ENCODE measurements at places on chromosomes 16 and 17.

GRCh38 chr16:72501739-72502593 lies 330.0 kb upstream of the PMFBP1 start:
- DNase-seq, result peak; percentile 67

GRCh38 chr17:30600830-30601494 lies 123.8 kb downstream of the GOSR1 start:
- DNase-seq, result no peak

- no peak for DNase-seq
These were observed 8.9 kb downstream of the CBX4 start for GRCh38 chr17:79830303-79830702.

DNA sequence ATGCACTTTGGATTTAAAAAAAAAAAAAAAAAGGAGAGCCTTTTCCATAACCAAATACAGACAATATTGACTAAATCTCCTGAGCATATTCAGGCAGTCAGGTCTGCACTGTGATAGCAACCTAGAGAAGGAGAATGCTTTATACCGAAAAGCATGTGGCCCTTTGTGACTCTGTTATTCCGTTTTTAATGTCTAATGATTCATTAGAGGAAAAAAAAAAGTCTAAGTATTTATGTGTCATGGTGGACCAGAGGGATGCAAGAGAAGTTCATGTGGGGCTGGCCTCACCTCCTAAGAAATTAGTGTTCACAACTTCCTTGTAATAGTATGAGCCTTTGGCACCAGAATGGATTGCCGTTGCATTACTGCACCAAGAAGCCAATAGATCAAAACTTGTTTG lies 11.3 kb upstream of the VWA3A start:
- DNase-seq, result no peak

DNA sequence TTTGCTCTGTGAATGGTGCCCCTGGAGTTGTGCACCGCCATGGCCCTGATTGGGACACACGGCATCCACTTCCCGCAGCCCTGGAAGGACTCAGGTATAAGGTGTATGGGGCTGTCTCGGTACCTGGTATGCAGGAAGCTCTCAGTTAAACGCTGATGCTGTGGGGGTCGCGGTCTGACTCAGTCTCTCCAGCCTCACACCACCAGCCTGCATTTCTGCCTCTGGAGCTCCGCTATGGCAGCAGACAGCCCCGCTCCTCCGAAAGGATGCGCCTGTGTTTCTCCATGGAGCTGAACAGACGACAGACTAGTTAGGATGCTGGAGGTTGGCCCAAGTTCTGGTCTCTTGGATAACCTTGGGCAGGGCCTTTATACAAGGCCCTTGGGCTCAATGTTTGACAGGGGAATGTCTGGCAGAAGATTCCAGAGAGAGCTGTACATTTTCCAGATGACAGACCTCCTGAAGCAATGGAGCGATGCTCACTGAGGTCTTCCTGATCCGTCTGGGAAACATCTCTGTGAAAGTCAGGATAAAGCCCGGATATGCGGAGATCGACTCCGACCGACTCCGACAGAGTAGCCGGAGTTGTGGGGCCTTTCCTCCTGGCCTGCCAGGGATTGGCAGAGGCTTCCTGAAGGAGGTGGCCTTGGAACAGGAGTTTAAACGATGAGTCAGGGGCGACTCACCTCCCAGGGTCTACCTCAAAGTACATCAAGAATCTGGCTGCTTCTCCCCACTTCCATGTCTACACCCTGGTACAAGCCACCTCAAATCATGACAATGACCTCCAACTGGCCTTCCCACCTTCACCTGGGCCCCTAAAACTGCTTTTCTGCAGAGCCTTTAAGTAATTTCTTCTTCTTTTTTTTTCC lies 21.9 kb upstream of the BCAR1 start:
- no peak for DNase-seq

DNA sequence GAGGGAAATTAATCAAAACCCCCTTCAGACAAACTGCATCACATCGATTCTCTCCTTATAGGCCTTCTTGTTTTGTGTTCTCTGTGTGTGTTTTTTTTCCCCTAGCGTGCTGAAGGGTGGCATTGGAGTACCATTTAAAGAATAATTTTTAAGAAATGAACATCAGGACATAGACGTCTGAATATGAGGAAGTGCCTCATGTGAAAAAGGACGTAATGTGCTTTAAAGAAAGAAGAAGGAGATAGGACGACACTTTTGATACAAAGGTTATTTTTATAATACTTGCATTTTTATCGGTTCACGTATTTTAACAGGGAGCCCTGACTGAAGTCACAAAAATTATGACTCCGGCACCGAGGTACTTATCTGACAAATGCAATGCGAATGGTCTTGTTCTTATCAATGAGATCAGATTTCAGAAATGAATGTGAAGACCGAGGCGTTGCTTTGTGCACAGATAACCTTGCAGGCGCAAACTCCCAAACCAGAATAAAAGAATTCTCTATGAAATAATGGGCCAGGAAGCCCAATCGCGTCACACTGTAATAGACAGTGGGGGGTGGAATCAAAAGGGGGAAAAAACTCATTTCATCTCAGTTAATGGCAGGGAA lies 606.3 kb downstream of the MAF start:
- no peak for DNase-seq

- DNase-seq, result no peak
These were observed 86.9 kb downstream of the SEC14L1 start for GRCh38 chr17:77227461-77228240.

DNA sequence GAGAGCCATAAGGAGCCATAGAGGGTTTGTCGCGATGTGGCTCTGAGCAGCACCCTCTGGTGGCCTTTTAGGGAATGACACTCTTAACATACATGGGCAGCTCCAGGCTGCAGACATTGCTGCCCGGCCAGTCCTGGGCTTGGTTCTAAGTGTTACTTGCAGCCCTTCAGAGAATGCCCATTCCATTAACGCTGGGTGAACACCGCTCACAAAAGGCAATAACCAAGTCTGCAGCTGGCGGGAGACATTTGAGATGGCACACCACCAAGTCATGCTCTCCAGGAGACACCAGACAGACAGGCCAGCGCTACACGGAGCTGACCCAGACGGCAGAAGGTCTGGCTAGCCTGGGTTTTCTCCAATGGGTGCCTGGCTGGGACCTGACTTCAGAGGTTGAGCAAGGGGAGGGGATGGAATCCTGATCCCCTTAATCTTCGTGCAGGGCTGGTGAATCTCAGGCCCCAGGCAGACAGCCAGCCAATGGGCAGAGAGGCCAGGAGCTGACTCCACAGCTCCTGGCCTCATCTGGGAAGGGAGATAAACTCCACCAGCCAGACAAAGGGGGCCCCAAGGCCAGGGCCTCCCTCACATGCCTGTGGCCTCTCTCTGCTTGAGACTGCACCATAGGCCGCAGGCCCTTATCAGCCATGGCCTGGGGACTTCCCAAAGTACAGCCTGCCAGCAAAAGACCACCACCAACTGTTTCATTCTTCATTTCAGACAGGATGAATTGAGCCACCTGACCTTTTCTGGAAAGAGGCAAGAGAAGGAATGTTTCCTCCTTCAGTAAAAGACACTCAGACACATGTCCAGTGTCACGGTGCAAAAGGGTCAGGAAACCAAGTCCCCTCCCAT lies 58.8 kb downstream of the ZDHHC7 start:
- peak; percentile 59 for DNase-seq

- DNase-seq, result no peak
These were observed 3.4 kb upstream of the ABCC11 start for GRCh38 chr16:48250520-48251278.

DNA sequence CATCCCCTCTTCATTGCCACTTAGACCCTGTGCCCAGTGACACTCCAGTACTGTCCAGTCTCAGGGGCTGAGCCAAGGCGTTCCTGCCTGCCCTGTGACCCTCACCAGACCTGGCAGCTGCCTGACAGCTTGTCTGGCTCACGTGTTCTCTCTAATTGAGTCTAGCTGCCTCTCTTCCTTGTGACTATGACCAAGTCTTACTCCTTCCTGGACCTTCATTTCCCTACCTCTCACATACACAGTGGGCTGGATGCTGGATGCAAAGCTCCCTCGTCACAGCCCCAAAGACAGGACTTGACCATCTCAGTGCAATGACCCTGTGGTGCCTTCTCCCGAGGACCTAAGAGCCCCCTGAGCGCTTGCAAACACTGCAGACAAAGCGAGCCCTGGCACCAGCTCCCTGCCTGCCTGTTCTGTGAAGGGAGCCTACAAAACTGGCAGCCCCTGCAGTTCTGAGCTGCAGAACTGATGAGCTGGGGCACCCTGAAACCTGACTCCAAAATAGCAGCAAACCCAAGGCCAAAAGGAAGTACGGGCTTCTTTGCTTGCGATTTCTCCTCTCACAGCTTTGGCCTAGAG lies 1.7 kb downstream of the DEXI start:
- DNase-seq, result no peak

DNA sequence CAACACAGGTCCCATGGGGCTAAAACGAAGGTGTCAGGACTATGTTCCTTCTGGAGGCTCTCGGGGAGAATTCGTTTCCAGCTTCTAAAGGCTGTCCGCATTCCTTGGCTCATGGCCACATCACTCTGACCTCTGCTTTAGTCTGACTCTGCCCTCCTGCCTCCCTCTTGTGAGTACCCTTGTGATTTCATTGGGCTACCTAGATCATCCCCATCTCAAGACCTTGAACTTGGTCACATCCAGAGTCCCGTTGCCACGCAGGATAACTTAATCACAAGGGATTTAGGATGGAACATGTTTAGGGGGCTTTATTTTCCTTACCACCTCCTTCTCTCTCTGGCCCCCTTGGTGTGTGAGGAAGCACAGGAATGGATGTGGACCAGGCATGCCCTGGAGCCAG lies 160.9 kb upstream of the PLCG2 start:
- DNase-seq, result no peak

GRCh38 chr17:76529224-76530094 lies 8.1 kb downstream of the CYGB start:
- peak; percentile 98 for DNase-seq

DNA sequence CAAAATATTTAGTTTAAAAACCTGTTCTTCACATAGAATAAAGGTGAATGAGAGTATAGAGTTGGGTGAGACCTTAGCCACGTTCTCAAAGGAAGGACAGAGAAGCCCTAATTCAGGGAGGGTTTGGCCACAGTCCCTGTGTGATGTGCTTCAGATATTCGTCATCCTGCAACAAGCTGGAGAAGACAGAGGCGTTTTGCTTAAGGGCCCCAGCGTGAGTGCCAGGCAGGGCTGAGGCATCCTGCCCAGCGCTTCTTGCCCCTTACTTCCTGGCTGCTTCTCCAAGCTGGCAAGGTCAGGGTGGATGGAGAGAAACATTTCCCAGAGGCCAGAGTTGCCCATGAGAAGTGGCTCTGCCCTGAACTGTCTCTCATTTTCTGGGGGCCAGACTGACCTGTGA lies 46.9 kb downstream of the AXIN2 start:
- DNase-seq, result no peak

DNA sequence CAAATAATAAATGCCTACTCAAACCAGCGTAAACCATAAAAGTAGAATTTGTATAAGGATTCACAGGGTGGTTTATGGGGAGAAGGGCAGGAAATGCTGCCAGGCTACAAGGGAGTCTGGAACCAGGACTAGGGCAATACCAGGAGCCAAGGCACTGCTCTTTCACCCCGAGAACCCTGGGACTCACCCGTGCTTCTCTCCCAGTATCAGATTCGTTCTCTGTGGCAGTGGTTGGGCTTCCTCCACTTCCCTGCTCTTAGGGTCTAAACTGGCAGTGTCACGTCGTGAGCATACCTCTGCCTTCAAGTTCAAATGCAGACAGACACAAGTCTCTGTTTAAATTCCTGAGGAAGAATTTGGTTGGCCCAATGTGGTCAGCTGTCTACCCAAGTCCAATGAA lies 49.3 kb downstream of the PRKCA start:
- DNase-seq, result no peak

DNA sequence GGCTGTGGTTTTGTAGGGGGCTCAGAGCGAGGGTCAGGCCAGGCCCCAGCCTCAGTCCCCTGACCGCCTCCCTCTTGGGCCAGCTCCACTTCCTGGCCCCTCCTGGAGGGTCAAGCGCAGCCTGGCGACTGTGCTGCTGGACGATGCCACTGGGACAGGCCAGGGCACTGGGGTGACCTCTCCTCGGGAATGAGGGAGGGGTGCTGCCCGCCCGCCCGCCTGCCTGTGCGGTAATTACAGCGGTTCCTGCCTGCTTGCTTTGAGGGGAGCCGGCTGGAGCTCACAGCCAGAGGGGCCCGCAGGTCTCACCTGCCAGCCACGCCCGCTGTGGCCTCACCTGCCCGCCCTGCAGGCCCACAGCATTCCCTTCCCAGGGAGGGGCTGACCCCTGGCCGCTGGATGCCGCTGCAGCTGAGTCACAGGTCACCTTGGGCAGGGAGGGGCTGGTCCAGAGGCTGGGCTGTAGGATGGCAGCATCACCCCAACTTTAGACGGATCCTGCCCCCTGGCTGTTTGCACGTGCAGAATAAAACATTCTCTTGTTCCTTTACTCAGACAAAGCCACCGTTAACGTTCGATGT lies 76.7 kb upstream of the CBX4 start:
- no peak for DNase-seq

GRCh38 chr17:3630781-3631180 lies 5.3 kb downstream of the SHPK start:
- no peak for DNase-seq

DNA sequence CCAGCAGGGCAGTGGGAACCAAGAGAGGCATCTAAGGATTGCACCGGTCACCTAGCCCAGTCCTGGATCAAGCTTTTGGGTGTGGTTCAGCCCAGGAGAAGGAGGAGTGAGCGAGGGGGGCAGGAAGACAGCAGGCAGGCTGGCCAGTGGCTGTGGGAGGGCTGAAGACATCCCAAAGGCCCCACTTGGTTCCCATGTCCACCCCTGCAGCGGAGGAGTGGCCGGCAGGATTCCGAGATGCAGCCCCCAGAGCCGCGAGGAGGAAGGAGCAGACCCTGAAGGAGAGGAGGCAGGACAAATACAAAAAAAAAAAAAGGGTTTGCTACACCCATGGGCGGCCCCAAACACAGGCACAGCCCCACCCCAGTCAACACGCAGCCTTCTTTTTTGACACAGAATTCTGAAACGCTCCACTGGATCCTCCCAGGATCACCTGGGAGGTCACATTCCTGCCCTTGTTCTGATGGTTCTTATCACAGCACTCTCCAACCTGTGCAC lies 1.1 kb upstream of the SLC47A2 start:
- no peak for DNase-seq

DNA sequence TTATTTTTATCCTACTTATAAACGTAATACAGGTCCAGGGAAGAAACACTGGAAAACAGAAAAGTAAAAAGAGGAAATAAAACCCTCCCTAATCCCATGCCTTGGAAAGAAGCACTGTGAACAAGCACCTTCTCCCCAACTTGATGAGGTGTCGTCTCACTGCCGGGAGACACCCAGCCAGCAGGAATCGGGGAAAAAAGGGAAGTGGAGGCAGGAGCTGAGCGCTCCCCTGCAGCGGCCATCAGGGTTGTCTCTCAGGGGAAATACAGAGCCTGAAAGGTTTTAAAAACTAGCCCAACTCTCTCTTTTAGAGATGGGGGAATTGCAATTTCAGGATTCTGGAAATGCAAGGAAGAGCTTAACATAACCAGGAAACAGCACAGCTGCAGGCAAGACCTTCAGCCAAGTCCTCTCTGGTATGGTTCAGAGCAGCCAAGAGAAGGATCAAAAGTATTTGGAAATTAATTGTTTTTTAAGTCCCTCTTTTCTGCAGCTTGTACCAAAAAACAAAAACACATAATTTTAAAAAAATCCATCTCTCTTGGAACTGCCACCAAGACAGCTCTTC lies 96.3 kb upstream of the RCVRN start:
- DNase-seq, result no peak

- DNase-seq, result no peak
These were observed 5.4 kb downstream of the CD7 start for GRCh38 chr17:82311971-82312370.

GRCh38 chr16:70730944-70731343 lies 45.1 kb upstream of the MTSS2 start:
- no peak for DNase-seq
